Naive thymus-derived CD8-positive, alpha-beta T cell (primary cell): ENCODE measurements at places on chromosomes 1 and 21. TPM values are rescaled to one million over a fixed set of nuclear protein-coding genes. Genes with fewer than 3 reads are reported as not detected.
A peak's percentile ranks its signal among the peaks of the same experiment; 100 is the strongest.

DNA sequence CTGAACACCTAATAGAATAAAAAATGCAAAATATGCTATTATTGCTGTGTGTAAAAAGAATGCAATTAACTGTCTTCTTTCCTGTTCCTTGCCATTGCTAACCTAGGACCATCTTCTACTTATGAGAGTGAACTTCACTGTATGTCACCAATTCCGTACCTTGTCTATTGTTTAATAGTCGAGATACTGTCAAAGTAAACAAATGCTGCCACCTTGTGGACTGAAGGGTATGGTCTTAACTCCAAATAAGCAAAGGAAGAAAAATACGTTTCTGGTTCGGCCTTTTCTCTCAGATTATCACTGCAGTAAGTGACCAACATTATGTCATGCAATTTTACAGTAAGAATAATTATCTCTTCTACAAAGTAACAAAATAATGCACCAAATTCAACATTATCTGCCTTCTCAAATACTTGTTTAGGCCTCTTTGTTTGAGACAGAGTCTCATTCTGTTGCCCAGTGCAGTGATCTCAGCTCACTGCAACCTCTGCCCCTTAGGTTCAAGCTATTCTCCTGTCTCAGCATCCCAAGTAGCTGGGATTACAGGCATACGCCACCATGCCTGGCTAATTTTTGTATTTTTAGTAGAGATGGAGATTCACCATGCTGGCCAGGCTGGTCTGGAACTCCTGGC, 133.4 kb downstream of the COP1 start:
- peaks cover 26% of the 10 kb centered on the region for H3K36me3 ChIP-seq
- DNase-seq, result peak; percentile 12
- H3K4me1 ChIP-seq, result peaks cover 13% of the 10 kb centered on the region
- no peak overlapping the region for H3K27ac ChIP-seq

GRCh38 chr1:59081795-59082194, 215.1 kb upstream of the FGGY start:
- H3K36me3 ChIP-seq, result no peaks in the 10 kb centered on the region
- no peak overlapping the region for H3K4me3 ChIP-seq
- H3K27me3 ChIP-seq, result no peaks in the 10 kb centered on the region
- H3K4me1 ChIP-seq, result peaks cover 10% of the 10 kb centered on the region
- DNase-seq, result no peak

DNA sequence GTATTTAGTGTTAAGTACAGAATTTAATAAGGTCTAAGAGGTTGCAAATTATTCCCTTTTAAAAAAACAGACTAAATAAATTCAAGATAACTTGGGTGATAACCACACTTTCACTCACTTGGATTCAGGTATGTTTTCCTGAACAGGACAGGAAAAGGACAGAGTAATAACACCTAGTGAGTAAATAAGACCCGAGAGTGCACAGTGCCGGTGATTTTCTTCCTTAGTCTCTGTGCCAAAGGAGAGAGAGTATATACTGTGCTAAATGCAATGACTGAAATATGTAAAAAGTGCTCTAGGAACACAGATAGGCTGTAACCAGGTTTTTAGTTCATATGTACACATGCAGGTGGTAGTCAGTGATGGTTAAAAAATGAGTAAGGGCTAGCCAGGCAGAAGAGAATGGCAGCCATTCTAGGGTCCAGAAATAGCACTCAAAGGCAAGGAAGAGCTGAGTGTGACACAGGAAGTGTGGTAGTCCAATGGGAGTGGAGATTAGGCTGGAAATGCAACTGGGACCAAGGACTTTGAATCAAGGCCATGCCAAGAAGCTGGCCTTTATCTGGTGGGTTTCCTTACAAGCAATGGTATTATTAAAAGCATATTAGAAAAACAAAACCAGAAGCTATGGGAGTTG, 58.1 kb downstream of the NRIP1 start:
- peaks cover 49% of the 10 kb centered on the region for H3K4me1 ChIP-seq
- no peak overlapping the region for H3K4me3 ChIP-seq
- H3K27ac ChIP-seq, result peak overlapping the region; percentile 84
- DNase-seq, result no peak
- H3K27me3 ChIP-seq, result no peaks in the 10 kb centered on the region

Gene C1orf185
- total RNA-seq, result not detected

GRCh38 chr1:40039245-40039756, 1.2 kb upstream of the CAP1 start:
- peaks cover 34% of the 10 kb centered on the region for H3K4me1 ChIP-seq
- no peak for DNase-seq

DNA sequence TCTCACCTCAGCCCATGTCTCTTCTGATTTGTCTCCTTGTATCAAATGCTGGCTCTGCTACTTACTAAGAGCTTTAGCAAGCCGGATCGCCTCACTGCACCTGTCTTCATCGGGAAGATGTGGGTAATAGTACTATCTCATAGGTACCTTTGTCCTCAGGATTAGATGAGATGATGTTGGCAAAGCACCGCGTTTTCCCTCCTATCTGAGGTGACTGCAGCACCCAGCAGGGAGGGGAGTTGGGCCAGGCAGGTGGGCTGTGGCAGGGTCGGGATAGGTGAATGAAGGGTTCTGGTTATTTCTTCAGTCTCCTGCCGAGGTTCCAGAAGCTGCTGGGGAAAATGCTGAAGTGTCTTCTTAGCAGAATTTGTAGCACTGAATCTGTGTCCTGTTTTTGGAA, 5.2 kb downstream of the OPRD1 start:
- peaks cover 2% of the 10 kb centered on the region for H3K4me1 ChIP-seq
- H3K27ac ChIP-seq, result no peak overlapping the region
- no peaks in the 10 kb centered on the region for H3K36me3 ChIP-seq
- peaks cover 39% of the 10 kb centered on the region for H3K27me3 ChIP-seq
- no peak overlapping the region for H3K4me3 ChIP-seq
- no peak for DNase-seq

Gene KDF1
- 2.8 TPM for total RNA-seq

DNA sequence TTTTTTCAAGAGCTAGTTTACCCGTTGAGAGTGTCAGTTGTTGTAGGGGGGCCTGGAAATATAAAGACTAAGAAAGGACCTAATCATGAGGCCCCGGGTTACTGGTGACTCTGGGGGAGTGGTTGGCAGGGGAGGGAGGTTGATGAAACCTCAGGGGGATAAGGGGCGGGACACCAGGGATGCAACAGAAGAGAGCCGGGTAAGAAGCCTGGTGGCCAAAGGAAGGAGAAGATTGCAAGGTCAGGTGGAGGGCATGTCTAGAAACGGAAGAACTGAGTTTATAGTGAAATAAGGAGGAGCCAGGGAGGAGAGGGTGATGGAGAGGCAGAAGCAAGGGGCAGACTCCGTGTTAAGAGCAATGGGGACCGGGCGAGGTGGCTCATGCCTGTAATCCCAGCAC, 12.5 kb upstream of the SPOCD1 start:
- H3K36me3 ChIP-seq, result no peaks in the 10 kb centered on the region
- H3K4me1 ChIP-seq, result peaks cover 42% of the 10 kb centered on the region
- peak overlapping the region; percentile 16 for H3K4me3 ChIP-seq
- no peak for DNase-seq
- no peaks in the 10 kb centered on the region for H3K27me3 ChIP-seq
- H3K27ac ChIP-seq, result no peak overlapping the region

GRCh38 chr1:20339811-20340457, 49.3 kb downstream of the VWA5B1 start:
- DNase-seq, result no peak
- H3K27me3 ChIP-seq, result peaks cover 47% of the 10 kb centered on the region
- no peak overlapping the region for H3K27ac ChIP-seq
- no peak overlapping the region for H3K4me3 ChIP-seq
- H3K4me1 ChIP-seq, result peaks cover 6% of the 10 kb centered on the region
- H3K36me3 ChIP-seq, result no peaks in the 10 kb centered on the region

Gene FCRL4
- not detected for total RNA-seq

Gene POFUT2
- total RNA-seq, result 37.4 TPM

DNA sequence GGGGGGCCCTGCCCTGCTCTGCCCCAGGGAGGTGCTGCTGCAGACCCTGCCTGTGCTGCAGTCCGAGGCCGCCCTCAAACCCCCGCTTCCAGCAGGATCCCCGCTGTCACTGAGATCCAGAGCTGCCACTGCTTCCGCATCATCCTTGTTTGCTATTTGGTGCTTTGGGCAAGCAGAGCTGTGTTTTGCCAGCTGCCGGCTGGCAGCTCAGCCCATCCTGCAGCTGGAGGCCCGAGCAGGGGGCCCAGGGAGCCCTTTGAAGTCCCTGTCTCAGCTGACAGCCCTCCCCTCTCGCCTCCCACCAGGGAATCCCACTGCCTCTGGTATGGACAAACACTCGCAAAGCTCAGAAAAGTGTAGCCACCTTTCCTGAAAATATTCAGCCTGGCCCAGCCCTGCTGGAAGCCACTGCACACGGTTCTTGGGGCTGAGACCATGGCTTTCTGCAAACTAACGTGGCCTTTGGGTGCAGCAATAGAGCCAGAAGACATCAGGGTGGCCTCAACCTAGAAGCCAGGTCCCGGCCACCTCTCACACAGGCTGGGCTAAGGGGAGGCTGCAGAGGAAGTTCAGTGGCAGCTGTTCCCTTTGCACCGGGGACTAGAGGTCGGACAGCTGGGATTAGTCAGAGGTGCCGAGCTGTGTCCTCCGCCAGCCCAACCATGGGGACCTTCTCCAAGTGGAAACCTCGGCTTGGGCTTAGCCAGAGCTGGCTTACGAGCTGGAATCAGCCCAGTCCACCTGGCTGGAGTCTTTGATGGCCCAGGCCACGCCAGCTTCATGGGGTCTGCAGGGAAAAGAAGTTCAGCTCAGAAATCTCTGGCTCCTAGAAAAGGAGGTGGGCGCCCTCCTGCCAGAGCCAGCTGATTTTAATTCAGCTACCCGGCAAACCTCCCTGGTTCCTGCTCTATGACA, 107.1 kb downstream of the SPSB1 start:
- peak overlapping the region; percentile 23 for H3K4me3 ChIP-seq
- H3K27me3 ChIP-seq, result peaks cover 3% of the 10 kb centered on the region

- H3K27ac ChIP-seq, result no peak overlapping the region
- no peak for DNase-seq
- no peaks in the 10 kb centered on the region for H3K36me3 ChIP-seq
These were observed 114.4 kb downstream of the DMRTA2 start for GRCh38 chr1:50308878-50309277.

DNA sequence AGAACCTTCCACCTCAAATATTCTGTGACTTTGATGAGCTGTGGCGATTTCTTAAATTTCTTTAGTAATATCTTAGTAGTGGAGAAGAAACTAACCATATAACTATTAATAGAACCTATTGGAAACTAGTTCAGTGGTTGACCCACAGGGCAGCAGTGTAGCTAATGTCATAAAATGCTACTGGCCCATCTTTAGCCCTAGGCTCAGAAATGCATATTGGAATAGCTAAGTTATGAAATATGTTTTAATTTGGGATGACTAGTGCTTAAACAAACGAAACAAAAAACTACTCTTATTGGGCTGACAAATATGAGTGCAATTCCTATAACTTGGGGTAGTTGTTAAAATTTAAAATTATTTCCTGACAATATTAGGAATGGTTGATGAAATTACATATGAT, 20.2 kb downstream of the MACO1 start:
- H3K36me3 ChIP-seq, result peaks cover 4% of the 10 kb centered on the region
- no peaks in the 10 kb centered on the region for H3K27me3 ChIP-seq
- peaks cover 13% of the 10 kb centered on the region for H3K4me1 ChIP-seq
- no peak overlapping the region for H3K27ac ChIP-seq
- no peak for DNase-seq

Gene MAP10
- total RNA-seq, result 5.7 TPM

DNA sequence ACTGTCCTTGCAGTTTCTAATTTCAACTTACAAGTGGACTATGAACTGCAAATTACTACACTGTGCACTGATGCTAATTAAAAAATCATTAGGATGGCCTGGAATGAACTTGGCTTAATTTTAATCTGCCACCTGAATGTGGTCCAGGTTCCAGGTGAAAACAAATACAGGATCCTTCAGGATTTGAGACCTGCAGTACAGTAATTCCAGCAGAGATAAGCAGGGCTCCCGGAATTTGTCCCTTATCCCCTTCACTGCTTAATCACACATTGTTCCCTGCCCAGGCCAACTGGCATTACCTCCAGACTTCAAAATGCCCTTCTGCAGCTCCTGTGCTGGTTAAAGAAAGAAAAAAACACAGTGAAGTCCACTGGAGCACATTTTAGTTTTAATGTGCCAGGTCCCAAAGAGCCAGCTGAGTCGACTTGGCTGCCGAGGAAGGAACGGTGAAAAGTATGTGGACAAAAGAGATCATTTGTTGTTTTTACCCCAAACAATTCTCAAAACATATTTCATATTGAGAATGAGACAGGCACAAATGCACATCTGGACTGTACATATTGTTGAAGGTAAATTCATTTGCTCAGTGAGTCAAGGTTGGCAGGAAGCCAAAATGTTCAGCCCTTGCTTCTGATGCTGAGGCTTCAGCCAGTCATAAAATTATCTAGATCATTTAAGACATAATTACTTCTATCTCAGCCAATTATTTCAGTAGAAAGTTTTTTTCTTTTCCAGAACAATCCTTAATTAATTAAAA, 28.3 kb downstream of the DEGS1 start:
- H3K27me3 ChIP-seq, result no peaks in the 10 kb centered on the region
- no peak overlapping the region for H3K27ac ChIP-seq
- H3K36me3 ChIP-seq, result no peaks in the 10 kb centered on the region
- H3K4me3 ChIP-seq, result no peak overlapping the region

DNA sequence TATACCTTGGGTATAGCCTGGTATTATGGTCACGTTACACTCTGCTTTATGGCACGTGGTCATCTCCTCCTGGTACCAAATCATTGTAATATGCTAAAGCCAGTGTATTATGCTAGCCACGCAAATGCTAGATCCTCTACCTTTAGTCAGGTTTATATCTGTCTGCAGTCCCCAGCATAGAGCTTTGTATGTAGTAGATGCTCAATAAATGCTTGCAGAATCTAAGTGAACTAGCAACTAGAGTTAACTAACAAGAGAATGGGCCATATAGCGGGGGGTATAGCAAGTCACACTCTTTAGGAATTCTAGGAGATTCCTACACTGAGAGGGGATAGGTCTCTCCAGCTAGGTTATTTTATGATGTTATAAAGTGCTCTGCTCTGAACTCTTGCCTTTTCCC, 3.0 kb downstream of the MOV10 start:
- peaks cover 45% of the 10 kb centered on the region for H3K4me1 ChIP-seq
- no peaks in the 10 kb centered on the region for H3K27me3 ChIP-seq
- H3K36me3 ChIP-seq, result peaks cover 9% of the 10 kb centered on the region
- H3K4me3 ChIP-seq, result no peak overlapping the region

Gene APOBEC4
- total RNA-seq, result not detected

DNA sequence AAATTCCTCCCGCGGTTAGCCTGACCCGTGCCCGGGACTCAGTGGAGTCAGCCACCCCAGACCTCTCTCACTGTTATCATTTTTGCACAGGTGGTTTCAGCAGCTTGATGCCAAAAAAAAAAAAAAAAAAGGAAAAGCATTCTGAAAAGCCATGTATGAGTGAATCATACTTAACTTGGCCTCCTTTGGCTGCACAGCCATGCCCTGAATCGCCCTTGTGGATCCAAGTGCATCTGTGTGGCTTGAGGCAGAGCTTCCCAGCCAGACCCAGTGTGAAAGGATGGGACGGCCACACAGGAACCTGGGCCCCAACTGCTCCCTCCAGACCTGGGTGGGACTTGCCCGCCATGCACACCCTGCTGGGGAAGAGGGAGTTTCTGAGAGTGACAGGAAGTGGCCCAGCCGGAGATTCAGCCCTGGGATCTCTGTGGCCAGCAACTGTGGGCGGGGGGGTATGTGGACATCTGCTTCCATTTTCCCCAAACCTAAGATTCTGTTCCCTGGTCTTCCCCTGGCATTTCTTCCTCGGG, 8.6 kb downstream of the YBEY start:
- peaks cover 2% of the 10 kb centered on the region for H3K27me3 ChIP-seq
- H3K36me3 ChIP-seq, result peaks cover 12% of the 10 kb centered on the region
- peaks cover 32% of the 10 kb centered on the region for H3K4me1 ChIP-seq
- no peak overlapping the region for H3K27ac ChIP-seq

- no peaks in the 10 kb centered on the region for H3K27me3 ChIP-seq
- no peak for DNase-seq
- no peaks in the 10 kb centered on the region for H3K4me1 ChIP-seq
- H3K27ac ChIP-seq, result no peak overlapping the region
- H3K36me3 ChIP-seq, result no peaks in the 10 kb centered on the region
- H3K4me3 ChIP-seq, result no peak overlapping the region
These were observed 169.8 kb upstream of the CXADR start for GRCh38 chr21:17343055-17343454.

Gene PTPRF
- 0.08 TPM for total RNA-seq

Gene DMRTA2
- not detected for total RNA-seq
